T follicular helper cell (primary cell): ENCODE measurements at places on chromosomes 6 and 20.

GRCh38 chr6:111205502-111205901 lies 118.2 kb downstream of the SLC16A10 start:
- DNase-seq: no peak

GRCh38 chr6:97347111-97347510 lies 64.1 kb upstream of the MMS22L start:
- DNase-seq: no peak

DNA sequence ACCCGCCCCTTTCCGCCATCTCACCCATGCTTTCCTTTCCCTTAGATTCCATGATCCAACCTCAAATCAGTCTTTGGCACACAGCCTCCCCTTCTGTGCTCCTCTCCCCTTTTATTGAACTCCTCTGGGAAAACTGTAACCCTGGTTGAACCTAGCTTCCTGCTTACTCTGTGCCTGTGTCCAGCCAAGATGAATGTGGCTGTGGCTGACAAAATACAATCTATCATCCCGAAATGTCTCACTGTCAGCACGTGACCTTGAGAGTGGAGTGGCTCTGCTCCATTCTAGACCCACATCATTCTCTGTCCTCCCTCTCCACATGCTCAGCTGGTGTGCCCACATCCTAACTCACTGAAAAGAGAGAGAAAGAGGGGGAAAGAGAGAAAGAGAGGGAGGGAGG lies 11.0 kb downstream of the NCR2 start:
- no peak for DNase-seq

- no peak for DNase-seq
Measured at GRCh38 chr6:34993213-34993612, 104.2 kb downstream of the ANKS1A start.

- no peak for DNase-seq
Measured at GRCh38 chr6:5389086-5389745, 127.9 kb downstream of the FARS2 start.

- no peak for DNase-seq
Measured at GRCh38 chr20:4667371-4667773, 54.3 kb upstream of the PRND start.

DNA sequence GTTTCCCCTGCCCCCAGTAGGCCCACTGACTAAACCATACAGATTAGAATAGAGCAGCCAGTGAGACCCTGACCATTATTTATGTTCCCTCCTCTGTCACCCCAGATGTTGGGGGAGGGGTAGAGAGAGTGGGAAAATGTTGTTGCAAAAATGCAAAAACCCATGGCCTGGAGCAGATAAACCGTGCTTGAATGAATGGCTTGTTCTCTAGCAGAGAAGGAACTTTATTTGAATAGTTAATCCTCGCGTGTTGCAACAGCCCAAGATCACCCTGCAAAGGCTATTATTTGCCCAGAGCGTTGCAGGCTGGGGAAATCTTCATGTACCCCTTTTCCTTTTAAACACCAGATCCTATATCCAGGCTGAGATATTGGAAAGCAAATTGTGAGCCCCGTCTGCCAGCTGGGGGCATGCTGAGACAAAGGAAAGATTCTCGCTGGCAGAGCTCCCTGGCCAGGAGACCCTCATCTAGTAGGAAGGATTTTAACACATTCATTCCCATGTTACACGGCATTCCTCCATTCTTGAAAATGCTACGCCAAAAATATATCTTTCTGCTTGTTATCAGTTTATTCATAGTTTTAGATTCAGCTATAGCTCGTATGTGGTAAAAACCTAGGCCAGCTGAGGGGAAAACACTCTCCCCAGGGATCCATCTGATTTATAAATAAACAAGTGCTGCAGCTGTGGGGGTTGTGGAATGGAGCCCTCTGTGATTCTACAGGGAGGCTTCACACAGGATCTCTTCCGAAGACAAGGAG lies 53.0 kb downstream of the LINC00237 start:
- DNase-seq: no peak

GRCh38 chr20:61257611-61258010 lies 5.5 kb downstream of the CDH4 start:
- DNase-seq: no peak

GRCh38 chr6:5997420-5997987 lies 9.2 kb downstream of the NRN1 start:
- DNase-seq: no peak

- no peak for DNase-seq
Measured at GRCh38 chr20:21453690-21454089, 56.4 kb upstream of the NKX2-4 start.

DNA sequence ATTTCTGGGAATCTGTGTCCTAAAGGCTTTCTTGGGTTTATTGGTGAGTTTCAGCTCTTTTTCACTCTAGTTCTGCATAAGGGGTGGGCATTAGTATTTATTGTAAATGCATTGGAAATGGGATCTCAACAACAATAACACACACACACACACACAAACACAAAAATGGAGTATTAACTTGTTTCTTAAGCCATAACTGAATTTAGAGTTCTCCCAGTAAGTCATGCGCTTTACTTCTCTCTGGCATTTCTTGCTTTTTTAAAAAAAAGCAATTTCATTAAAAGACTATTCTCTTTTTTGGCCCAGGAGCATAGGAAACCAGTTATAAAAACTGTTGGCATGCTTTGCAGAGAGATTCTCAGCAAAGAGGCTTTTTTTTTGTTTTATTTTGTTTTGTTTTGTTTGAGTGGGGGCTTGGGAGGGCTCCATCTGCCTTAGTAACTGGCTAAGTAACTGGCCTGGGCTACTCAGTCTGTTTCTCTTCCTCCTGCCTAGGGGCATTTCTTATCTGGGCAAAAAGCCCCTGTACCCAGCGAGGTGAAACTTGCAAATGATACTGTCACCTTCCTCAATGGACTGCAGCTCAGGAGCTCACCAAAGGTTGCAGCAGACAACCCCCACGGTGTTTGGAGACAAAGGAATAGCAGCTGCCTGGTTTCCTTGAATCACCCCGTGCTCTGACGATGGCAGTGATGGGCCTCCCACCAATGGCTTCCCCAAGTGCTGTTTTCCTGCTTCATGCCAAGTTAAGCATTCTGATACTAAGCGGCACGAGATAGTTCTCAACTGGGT lies 128.5 kb downstream of the BCAS1 start:
- no peak for DNase-seq

DNA sequence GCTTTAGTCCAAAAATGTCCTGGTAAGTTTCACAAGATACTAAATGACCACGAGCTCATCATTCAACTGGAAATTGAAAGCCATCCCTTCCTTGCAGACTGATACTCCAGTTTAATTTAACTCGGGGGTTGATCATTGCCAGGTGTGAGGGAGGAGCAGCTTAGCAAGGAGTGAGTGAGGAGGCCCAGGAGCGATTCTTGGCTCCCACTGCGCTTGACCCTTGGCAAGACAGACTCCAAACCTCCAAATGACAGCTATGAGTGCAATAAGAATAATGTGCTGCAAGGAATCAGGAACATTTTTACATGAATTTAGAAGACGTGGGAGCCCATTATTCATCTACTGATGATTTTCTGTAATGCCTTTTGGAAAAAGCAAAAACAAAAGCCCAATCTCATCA lies 64.9 kb downstream of the LAMA4 start:
- DNase-seq: no peak

- no peak for DNase-seq
Measured at GRCh38 chr6:69783108-69783507, 13.7 kb downstream of the LMBRD1 start.

GRCh38 chr20:46174469-46175126 lies 56.5 kb downstream of the CD40 start:
- DNase-seq: peak; percentile 55

DNA sequence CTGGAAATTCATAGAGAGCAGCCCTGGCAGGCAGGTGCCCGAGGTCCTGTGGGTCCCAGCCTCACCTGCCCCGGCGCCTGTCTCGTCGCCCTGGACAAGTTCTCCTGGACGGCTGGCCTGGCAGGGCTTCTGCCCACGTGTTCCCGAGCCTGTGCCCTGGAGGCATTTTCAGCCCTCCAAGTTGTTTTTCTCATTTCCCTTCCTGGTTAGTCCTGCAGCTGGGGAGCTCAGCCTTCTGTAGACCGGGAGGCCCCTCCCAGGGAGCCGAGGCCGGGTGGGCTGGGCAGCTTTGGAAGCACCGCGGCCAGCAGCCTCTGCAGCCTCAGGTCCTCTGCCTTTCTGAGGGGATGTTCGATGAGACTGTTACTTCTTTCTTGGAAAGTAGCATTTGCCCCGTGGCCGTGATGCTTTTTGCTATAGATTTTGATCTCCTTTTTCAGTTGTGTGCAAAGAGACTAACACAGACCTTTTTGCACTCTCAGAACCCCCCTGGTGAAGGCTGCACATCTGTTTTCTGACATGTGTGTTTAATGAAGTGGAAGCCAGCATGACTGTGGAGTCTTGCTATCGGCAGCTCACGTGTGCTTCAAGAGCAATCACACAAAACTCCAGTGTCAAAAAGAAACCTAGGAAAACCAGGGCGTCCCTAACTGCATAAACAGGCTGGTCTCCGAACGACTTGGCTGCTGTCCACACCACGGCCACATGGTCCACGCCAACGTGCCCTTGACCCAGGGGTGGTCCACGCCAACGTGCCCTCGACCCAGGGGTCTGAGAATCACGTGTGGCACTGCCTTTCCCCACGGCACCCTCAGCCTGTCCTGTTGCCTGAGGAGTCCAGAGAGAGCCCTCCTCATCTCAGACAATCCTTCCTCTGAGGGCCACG lies 207.5 kb downstream of the SMOC2 start:
- DNase-seq: no peak

DNA sequence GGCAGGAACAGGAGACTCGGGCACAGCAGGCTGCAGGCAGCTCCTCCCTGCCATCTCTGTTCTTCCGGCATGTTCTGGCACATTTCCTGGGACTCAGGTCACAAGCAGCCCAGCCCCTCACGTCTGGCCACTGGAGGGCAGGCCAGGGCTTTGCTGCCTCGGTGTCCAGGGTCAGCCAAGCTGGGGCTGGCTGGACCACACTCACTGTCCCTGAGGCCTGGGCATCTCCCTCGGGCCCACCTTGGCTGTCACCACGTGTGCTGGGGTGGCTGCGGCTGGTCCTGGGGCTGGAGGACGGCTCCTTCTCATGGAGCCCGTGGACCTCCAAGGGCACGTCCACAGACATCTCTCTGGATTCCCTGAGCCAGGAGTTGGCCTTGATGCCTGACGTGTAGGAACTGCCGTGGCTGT lies 18.5 kb downstream of the FRMD1 start:
- DNase-seq: no peak

GRCh38 chr6:46510651-46511050 lies 19.4 kb upstream of the RCAN2 start:
- no peak for DNase-seq

DNA sequence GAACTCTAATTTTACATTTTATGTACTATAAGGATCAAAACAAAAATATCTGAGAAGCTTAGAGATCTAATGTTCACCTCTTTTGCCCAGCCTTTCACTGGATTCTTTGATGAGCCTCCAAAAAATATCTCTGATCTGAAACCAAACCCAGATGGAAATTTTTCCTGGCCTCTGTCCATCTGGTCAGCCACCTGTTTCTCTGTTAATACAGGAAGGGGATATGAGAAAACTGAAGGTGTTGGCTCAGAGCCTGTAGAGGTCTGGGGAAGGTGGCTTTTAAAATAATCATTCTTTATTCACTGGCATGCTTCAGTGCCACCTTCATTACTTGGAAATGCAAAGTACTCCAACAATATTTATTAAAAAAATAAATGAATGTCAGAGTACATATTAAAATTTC lies 8.5 kb upstream of the MCM3 start:
- DNase-seq: no peak

DNA sequence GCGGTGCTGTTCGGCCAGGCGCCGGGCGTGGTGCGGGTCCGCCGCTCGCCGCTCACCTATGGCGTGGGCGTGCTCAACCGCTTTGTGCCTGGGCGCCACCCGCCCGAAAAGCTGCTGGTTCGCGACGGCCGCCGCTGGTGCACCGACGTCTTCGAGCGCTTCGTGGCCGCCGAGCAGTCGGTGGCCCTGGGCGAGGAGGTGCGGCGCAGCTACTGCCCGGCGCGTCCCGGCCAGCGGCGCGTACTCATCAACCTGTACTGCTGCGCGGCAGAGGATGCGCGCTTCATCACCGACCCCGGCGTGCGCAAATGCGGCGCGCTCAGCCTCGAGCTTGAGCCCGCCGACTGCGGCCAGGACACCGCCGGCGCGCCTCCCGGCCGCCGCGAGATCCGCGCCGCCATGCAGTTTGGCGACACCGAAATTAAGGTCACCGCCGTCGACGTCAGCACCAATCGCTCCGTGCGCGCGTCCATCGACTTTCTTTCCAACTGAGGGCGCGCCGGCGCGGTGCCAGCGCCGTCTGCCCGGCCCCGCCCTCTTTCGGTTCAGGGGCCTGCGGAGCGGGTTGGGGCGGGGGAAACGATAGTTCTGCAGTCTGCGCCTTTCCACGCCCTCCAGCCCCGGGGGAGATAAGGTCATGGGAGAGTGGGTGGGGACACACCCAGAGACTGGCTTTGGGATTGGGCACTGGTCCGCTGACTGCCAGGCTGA lies 15.7 kb downstream of the ADISSP start:
- peak; percentile 26 for DNase-seq

GRCh38 chr6:84539122-84539856 lies 225.1 kb downstream of the TBX18 start:
- DNase-seq: no peak

GRCh38 chr6:129759796-129760605 lies 50.0 kb upstream of the ARHGAP18 start:
- DNase-seq: no peak

DNA sequence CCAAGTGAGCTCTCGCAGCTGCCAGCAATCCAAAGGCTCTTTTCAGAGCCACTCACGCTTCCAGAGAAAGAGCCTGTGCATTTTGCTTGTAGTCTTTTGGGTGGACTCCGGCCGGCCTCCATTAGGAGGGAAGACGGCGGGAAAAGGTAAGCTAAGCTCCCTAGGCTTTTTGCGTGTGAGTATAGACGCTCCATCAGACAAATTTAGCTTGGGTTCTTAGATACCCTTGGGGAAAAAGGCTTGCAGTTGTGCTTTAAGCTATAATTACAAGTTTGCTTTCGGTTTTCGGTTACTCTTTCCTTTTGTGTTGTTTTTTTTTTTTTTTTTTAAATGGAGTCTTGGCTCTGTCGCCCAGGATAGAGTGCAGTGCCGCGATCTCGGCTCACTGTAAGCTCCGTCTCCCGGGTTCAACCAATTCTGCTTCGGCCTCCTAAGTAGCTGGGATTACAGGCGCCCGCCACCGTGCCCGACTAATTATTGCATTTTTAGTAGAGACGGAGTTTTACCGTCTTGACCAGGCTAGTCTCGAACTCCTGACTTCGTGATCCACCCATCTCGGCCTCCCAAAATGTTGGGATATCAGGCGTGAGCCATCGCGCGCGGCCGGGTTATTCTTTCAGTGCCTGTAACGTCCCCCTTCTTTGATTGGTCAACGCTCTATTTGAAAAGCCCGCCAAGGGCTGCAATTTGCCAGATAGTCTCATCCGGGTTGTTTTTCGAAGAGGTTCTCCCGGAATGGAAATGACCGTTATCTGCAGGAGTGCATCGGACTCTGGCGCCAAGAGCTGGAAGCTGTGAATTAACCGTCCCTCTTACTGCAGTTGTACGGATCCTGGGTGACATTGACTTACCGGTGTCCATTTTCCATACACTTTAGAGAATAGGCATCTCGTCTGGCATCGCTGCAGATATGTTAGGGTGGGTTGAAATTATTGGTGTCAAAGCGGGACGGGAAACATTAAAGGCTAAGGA lies 18.1 kb downstream of the OR2B2 start:
- DNase-seq: peak; percentile 60

- DNase-seq: no peak
Measured at GRCh38 chr6:112252571-112253497, 1.5 kb downstream of the LAMA4 start.

GRCh38 chr6:149419696-149420404 lies 19.8 kb downstream of the SUMO4 start:
- DNase-seq: no peak

GRCh38 chr20:8166730-8167129 lies 34.7 kb downstream of the PLCB1 start:
- no peak for DNase-seq
